ENCODE measurements at places on chromosomes 11 and 22.

- no peak for DNase-seq
Observed at GRCh38 chr11:37277896-37278465, 679.9 kb upstream of the RAG2 start.

- no peak for DNase-seq
Observed at GRCh38 chr11:126191379-126192073, 19.9 kb downstream of the RPUSD4 start.

DNA sequence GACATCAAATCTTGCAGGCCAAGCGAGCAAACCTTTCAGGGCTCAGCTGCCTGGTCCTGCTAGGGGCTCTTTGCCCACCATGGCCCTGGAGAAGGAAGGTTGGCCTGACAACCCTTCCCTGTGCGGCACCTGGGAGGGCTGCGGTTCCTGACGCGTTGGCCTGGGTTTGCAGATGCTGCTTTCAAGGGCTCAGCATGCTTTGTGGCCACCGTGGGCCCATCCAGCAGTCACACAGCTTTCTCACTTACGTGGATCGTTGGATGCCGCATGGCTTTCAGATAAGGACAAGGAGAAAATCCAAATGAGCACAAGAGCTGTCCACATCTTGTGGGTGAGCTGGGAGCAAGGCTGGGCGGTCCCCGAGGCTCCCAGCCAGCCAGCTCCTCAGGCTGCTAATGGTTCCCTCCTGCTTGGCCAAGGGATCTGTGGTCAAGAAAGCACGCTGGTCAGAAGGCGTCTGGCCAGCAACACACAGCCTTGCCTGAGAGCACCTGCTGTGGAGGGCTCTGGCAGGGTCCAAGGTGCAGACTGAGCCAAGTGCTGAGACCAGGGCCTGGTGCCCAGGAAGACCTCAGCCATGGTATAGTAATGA is 8.2 kb downstream of the C11orf24 start:
- DNase-seq: no peak

GRCh38 chr11:128379587-128380580 is 207.5 kb downstream of the ETS1 start:
- DNase-seq: no peak

- DNase-seq: no peak
Observed at GRCh38 chr22:31680861-31681341, 18.9 kb upstream of the PISD start.

GRCh38 chr11:64870176-64870892 is 8.1 kb downstream of the EHD1 start:
- DNase-seq: no peak

DNA sequence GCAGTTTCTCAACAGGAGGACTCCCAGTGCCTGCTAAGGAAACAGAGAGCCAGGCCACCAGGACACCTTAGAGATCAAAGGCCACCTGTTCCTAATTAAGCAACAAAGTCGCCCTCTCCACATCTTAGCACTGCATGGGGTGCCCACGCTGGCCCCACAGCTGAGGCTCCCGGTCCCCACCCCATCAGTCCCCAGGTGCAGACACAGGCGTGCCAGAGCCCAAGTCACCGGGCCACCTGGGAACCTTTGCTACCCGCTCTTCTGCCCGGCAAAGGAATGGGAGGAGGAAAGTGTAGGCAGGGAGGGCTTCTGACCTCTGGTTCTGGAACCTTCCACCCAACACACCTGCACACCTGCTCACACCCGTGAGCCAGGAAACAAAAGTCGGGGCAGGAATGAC is 85.5 kb upstream of the PRR5 start:
- DNase-seq: no peak
